ENCODE measurements at places on chromosomes 3 and 15. TPM values are rescaled to one million over a fixed set of nuclear protein-coding genes. Genes with fewer than 3 reads are reported as not detected.
A peak's percentile ranks its signal among the peaks of the same experiment; 100 is the strongest.

- no peak for DNase-seq
Measured at GRCh38 chr3:7573330-7573729, 712.4 kb downstream of the GRM7 start.

GRCh38 chr3:46278816-46279672 lies 36.8 kb downstream of the CCR3 start:
- DNase-seq = no peak

- DNase-seq = no peak
Measured at GRCh38 chr15:60972301-60972700, 256.8 kb downstream of the RORA start.

- DNase-seq = no peak
Measured at GRCh38 chr3:43073116-43073835, 32.6 kb downstream of the POMGNT2 start.

DNA sequence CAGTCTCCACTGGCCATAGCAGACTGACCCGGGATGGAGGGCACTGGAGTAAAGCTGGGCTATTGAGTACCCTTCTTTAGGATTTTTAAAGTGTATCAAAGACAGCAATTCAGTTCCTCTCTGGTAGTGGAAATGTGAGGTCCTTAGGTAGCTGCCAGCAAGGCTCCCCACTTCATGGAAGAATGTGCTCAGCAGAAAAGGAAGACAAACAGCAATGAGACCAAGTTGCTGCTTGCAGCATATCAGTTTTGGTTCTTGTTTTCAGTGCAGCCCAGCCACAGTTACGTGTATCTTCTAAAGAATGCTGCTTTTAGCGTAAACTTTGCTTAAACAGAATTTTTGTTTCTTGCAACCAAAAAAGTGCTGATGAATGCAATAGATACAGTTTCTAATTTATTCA lies 374.0 kb upstream of the CBLB start:
- no peak for DNase-seq

- no peak for DNase-seq
Measured at GRCh38 chr3:17384567-17385296, 357.7 kb downstream of the TBC1D5 start.

GRCh38 chr15:99673111-99673510 lies 60.1 kb downstream of the LYSMD4 start:
- DNase-seq = no peak

- no peak for DNase-seq
Measured at GRCh38 chr3:86930181-86930580, 60.8 kb downstream of the VGLL3 start.

DNA sequence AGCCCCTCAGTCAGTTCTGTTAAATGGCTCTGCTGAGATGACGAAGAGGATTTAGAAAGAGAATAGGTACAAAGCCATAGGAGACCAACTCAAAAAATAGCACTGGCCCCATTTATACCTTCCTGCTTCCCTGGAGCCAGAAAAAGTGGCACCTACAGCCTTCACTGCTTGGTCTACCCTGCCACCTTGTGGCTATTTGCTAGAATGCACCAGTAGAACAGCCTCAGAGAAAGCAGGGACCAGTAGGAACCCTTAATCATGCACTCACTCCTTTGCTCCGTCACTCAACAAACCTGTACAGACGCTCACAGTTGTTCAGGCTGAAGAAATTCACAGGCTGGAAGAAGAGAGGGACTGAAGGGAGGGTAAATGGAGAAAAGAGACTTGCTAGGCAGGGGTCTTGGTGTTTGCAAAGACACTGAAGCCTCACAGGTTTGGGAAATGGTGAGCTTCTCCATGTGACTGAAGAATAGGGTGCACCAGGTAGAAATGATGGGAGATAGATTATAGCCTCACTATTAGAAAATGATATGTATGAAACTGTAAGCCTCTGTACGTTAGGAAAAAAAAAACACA lies 12.1 kb upstream of the RTP2 start:
- peak; percentile 85 for DNase-seq

The FANCD2OS gene
- total RNA-seq = not detected

GRCh38 chr3:53711387-53711786 lies 134.8 kb downstream of the CHDH start:
- no peak for DNase-seq
